IPS-NIHi11 (cell line): ENCODE measurements at places on chromosomes 1 and 21.

- no peak for DNase-seq
Measured at GRCh38 chr1:181777286-181777685, 284.2 kb downstream of the ZNF648 start.

DNA sequence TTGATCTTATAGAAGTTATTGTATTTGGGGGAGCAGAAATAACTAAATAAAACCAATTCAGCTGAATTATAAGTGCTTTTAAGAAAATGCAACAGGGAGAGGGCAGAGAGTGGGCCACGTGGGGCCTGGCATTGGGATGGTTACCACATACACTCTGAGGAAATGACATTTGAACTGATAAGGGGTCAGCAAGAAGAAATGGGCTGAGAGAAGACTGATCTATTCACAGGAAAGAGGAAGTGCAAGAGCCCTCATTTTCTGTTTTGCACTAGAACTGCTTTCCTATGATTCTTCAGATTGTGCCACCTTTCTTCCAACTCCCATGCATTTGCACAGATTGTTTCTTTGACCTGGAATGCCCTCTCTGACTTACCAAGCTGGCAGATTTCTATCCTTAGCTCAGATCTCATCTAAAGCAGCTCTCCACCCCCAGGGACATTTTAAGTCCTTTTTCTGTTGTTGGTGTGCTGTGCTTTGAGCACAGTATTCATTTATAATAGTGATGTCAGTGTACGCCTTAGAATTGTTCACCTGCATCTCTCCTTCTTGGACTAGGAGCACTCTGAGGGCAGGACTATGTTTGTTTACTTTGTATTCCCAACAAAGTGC is 115.9 kb downstream of the FGGY start:
- no peak for DNase-seq

DNA sequence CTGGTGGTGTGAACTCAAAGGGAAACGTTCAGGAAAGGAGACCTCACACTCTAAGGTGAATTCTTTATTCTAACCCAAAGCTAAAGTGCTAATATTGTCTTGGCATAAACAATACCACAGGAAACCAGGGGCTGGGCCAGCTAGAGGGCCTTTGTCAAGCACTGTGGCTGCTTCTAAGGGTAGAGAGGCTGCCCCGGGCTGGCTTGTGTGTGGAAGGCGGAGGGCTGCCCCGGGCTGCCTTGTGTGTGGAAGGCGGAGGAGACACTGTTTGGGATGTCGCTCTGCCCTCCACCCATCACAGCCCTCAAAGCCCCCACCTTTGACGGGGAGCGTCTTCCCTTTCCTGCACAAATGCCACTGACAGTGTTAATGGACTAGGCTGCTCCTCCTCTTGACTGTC is 216.8 kb downstream of the TOMM20 start:
- DNase-seq, result peak; percentile 28

DNA sequence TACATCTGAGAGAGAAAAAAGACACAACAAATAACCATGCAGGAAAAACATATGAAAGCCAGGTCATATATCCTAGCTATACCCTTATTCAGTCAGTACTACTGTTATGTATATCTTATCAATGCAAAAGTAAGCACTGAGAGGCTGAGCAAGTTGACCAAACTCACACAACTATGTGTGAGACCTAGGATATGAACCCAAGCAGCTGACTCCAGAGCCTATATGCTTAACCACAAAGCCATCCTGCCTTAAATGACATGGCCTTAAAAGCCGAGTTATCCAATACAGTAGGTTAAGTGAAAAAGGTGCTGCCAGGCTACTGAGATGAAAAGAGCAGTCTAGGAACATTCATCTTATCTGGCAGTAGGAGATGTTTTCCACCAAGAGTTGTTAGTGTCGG is 151.6 kb downstream of the RERE start:
- DNase-seq, result no peak

- DNase-seq, result no peak
Measured at GRCh38 chr21:42443181-42443785, 39.6 kb downstream of the UBASH3A start.

DNA sequence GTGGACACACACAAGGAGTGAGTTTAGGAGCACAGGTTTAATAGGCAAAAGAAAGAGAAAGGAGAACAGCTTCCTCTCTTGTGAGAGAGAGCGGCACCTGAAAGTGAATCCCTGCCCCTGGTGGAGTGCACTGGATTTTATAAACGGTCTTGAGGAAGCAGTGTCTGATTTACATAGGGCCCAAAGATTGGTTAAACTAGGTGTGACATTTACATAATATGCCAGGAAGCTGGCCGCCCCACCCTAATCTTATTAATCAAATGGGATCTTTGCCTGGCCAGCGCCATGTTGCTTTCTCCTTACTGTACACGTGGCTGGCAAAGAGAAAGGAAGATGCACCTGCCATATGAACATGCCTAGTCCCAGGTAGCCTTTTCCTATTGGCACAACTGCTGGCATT is 38.7 kb downstream of the CFH start:
- peak; percentile 18 for DNase-seq

- peak; percentile 70 for DNase-seq
Measured at GRCh38 chr21:42513151-42513984, at the start of gene SLC37A1. TSS of gene SLC37A1 (plus strand) at chr21:42513852. CDS start at chr21:42518455, 4,603 bp downstream.

DNA sequence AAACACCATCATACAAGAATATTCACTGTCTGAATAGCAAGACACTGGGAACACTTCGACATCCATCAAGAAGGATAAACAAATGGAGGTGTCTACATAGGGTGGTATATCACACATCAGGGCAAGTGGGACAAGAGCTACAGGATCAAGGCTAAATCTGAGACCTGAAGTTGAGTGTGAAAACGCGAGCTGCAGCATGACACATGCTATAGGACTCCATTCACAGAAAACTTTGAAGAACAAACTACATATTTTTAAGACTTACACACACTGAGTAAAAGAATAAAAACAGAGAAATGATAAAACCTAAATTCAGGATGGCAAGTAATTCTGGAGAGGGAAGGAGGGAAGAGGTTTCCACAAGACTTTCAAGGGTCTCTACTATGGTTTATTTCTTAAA is 2.1 kb downstream of the TTC39A start:
- DNase-seq, result no peak
